ENCODE measurements at places on chromosomes 11 and 22.
A peak's percentile ranks its signal among the peaks of the same experiment; 100 is the strongest.

DNA sequence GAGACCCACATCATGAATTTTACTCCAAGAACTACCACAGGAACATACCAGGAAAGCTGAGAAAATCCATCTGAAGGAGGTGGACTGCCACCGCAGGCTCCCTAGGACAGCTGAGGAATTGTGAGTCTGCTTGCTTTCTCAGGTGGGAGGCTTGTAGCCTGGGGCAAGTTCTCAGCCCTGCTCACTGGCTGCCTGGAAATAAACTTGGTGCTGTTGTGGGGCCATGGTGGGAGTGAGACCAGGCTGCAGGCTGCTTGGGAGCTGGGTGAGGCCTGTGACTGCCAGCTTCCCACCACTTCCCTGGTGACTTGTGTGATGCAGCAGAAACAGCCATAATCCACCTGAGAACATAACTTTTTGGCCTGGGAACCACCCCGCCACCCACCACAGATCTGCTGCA, 132.7 kb upstream of the RAG2 start:
- DNase-seq, result no peak

GRCh38 chr22:22161924-22162851, 82.4 kb upstream of the VPREB1 start:
- DNase-seq, result no peak

GRCh38 chr11:17121981-17122380, 44.5 kb upstream of the RPS13 start:
- DNase-seq, result no peak

DNA sequence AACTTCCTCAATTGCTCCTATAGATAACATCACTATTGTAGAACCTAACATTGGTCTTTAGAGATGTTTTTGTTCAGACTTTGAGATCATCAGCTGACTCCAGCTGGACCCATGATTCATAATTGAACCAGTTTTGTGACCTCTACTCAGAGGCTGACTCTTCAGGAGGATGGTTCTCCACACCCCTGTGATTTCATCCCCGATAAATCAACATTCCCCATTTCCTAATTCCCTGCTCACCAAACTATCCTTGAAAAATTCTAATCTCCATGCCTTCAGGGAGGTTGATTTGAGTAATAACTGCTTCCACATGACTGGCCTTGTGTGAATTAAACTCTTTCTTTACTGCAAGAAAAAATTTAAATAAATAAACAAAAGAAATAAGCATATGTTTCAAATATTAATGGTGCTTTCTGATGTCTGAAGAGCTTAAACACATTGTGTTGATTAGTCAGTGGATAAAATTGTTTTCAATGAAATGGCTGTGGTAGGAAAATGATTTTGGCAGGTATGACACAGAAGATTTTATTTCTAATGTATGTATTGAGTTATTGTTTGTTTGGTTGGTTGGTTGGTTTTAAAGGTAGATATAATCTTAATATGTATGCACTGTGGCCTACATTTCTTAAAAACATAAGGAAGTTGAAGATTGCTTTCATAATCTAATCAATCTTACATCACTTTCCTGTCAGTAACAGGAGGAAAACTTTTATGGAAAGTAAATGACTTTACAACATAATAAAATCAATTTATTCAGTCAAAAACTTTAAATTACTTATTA, 427.9 kb upstream of the CCDC179 start:
- DNase-seq, result no peak

DNA sequence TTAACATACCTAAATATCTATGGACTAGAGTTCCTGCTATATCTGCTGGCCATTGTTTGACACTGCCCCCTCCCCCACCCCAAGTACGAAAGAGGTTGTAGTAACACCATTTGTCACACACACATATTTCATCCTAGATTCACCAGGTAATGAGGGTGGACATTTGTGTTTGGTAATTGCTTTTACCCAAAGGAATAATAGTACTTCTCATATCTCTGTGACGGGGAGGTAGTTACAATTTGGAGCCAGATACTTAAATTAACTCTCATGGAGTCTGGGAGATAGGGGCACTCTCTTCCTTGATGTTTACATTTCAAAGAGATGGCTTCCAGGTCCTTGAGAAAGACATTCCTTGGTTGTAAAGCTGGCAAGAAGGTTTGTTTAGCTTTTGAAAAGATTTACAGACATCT, 38.7 kb downstream of the REXO2 start:
- no peak for DNase-seq

GRCh38 chr11:71563406-71563805, 2.0 kb upstream of the KRTAP5-10 start:
- DNase-seq, result no peak

DNA sequence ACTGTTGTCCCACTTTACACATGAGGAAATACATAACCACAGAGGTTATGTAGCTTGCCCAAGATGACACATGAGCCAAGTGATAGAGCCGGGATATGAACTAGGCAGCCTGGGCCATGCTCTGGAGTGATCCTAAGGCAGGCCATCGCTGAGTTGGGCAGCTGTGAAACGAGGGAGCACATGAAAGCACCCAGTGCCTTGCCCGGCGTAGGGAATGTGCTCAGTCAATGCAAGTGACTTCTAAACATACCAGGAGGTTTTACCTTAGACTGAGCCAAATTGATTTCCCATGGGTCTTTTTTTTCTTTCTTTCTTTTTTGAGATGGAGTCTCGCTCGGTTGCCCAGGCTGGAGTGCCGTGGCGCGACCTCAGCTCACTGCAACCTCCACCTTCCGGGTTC, 10.5 kb downstream of the GRIK4 start:
- DNase-seq, result no peak

- DNase-seq, result no peak
Observed at GRCh38 chr22:31695423-31695822, 33.4 kb upstream of the PISD start.

- DNase-seq, result no peak
Observed at GRCh38 chr11:10032935-10033334, 261.1 kb downstream of the SBF2 start.

DNA sequence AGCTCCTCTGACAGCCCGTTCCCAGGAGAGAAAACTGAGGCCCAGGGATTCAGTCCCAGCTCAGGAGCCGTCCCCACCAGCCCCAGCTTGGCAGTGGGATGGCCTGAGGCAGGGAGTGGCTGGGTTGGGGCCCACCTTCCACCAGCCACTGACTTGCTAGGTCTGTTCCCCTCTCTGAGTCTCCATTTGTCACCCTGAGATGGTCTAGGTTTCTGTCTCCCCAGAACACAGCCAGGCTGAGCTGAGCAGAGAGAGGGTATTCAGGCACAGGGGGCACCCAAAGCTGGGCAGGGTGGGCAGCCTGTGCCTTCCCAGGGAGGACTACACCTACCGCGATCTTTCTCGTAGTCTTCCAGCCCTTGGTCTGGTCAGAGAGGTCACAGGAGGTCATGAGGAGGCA, 95.7 kb downstream of the PDE2A start:
- DNase-seq, result no peak

DNA sequence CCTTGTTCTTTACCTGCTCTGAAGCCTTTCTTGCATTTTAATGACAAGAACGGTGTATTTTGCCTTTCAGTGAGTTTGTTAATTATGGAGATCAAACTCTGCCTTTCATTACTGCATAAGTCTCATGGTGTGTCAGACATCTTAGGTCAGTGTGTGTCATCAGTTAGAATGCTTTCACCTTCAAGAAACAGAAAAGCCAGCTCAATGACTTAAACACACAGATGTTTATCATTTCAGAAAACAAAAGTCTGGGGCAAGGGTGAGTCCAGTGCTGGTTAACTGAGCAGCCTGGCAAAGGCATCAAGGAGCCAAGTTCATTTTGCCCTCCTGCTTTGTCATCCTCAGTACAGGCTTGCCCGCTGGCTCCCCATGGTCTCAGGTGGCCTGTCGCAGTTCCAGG, 54.5 kb downstream of the PACS1 start:
- DNase-seq, result no peak

GRCh38 chr22:16953206-16954059, 54.6 kb downstream of the GAB4 start:
- DNase-seq, result no peak

GRCh38 chr11:116733043-116733755, 39.6 kb downstream of the BUD13 start:
- no peak for DNase-seq

DNA sequence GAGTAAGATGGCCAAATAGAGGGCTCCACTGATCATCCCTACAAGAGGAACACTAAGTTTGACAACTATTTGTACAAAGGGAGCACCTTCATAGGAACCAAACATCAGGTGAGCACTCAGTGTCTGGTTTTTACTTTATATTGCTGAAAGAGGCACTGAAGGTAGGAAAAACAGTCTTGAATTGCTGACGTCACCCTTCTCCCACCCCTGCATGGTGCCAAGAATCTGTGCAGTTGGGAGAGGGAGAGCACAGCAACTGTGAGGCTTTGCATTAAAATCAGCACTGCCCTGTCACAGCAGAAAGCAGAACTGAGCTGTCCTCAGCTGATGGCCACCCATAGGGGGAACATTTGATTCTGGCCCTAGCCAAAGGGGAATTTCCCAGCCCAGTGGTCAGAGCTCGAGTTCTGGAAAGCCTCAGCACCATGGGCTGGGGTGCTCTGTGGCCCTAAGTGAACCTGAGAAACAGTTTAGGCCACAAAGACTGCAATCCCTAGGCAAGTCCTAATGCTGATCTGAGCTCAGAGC, 37.9 kb downstream of the PIWIL3 start:
- no peak for DNase-seq

- DNase-seq, result no peak
Observed at GRCh38 chr11:11034476-11034875, 176.6 kb upstream of the ZBED5 start.

DNA sequence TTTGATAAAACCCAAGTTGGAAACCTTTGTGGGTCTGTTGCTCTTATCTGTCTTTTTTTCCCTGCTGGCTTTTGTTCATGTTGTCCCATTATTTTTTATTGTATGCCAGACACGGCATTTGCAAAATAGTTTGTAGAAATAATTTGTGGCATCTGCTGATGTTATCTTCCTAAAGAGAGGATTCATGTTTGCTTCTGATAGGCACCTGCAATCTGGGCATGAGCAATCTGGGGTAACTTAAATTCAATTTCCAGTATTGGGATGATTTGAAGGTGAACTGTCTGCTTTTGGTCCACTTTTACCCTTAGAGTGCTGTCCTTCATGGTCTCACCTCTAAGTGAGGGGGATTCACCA, 126.9 kb downstream of the CEP164 start:
- no peak for DNase-seq

- DNase-seq, result no peak
Observed at GRCh38 chr11:69949327-69949726, 128.8 kb upstream of the ANO1 start.

DNA sequence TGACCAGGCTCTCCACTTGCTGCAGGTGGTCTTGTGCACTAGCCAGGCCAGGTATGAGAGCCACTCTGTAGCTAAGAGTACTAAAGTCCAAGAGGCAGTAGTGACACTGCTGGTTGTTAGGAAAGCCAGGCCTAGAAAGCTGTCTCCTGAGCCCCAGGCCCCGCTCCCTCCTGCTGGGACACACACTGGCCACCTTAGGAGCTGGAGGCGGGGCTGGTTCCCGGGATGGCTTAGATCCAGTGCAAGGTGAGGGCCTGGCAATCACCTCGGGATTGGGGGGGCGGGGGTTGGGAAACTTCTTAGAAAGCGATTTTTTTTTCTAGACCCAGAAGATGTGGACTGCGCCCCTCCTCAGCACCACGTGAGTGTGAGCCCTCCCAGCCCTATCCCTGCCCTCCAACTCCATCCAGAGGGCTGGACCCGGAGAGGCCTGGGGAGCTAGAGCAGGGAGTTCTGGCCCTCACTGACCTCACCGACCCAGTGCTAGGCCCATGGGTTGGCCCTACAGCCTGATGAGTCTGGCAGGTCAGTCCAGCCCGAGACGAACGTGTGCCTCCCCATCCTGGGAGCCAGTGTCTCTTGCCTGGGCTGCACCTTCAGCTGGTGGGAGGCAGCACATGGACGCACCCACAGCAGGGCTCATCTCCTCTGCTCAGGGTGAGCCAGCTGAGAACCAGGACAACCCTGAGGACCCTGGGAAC, 18.1 kb downstream of the SLC37A2 start:
- DNase-seq, result no peak

- no peak for DNase-seq
Observed at GRCh38 chr11:111283945-111284481, 14.3 kb upstream of the POU2AF3 start.

GRCh38 chr22:37633625-37634416, 5.6 kb upstream of the SH3BP1 start:
- peak; percentile 87 for DNase-seq

DNA sequence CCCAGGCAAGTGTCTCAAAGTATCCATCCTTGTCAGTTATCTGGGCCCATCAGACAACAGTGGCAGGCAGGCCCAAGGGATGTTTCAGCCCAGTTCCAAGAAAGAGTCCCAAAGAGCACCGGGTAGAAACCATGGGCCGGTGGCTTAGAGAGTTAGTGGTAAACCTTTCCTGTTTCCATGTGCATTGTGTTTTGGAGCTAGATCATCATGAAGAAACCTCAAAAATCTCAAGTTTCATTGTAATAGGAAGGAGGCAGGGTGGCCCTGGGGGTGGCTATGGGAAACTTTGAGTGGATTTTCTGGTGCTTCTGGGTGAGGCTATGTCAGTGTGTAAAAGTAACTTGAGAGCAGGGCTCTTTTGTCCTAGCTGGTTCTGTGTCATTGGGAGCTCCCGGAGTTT, 68.1 kb downstream of the UBASH3B start:
- DNase-seq, result no peak

DNA sequence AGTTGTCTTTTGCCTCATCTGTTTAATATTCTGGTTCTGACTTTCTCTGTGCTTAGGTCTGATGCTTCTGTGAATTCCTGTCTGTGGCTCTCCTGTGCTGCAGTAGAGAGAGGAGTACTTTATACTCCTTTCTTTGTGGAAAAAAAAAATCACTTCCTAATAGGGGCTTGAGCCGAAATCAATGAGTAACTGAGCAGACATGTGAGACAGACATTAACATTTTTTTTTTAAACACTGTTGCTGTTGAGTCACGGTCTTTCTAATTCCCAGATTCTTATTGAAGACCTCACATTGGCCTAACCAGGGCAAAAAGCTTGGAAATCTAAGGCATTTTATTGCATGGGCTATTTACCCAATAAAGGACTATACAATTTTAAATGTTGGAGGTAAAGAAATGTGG, 86.1 kb downstream of the GRM5 start:
- no peak for DNase-seq

DNA sequence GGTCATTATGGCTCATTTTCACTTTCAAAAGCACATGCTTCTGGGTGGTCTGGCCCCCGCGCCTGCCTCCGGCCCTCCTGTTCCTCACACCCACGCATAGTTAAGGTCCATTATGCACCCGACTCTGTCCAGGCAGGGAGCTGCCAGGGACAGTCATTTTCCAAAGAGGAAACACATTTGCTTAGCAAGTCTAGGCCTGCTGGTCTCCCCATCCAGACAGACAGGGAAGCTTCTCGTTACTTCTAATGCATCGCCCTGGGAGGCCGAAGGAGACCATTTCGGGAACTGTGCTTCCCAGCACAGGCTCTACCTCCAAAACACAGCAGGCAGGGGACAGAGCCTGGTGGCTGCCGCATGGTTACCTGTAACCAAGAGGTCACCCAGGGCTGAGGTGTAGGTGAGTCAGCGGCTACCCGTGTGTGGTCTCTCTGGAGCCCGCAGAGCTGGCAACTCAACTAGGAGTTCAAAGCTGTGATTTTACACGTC, 87.1 kb upstream of the SHANK2 start:
- no peak for DNase-seq
